NCI-H1417 treated with DMSO at 0.1 percent for 48 hours (cell line): ENCODE measurements at places on chromosomes 13 and 19.

- no peak for DNase-seq
Observed at GRCh38 chr13:110239280-110240125, 67.5 kb downstream of the COL4A1 start.

- no peak for DNase-seq
Observed at GRCh38 chr13:29924482-29925350, 74.3 kb upstream of the UBL3 start.

DNA sequence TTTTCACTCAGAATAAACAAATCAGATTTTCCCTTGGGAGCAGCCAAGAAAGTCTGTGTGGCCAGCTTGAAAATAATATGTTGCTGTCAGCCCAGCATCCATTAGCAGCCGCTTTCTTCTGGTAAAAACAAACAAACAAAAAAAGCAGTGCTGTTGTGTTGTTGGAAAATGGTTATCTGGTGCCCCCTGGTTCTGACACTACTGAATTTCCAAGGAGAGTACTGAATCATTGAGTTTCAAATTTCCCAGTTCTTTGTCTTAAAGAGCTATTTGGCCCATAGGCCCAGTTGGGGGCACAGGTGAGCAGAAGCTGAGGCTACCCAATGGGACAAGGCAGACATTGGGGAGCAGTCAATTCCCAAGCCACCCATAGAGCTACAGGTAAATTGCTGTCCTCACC is 995.9 kb downstream of the UQCRFS1 start:
- no peak for DNase-seq

DNA sequence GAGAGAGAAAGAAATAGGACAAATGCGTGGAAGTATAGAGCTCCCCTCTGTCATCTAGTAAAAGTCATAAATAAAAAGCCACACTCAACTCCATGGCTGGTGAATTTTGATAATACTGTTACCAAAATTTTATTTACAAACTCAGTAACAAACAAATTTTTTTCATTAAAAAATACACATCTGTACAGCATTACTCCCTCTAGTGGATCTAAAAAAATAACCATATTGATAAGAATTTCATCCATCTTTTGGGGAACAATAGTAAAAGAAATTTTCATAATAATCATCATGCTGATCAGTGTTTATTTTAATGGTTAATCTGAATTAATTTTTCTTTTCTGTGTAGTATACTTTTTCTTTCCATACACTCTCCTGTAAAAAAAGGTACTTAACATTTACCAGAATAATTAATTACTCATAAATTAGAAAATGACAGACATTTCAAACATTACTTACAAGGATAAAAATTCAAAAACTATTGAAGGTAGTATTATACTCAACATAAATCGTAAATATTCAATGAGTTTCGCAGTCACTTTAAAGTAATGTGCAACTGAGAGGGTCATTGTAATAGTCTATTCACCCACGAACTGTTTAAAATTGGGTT is 173.5 kb upstream of the LSM14A start:
- no peak for DNase-seq

DNA sequence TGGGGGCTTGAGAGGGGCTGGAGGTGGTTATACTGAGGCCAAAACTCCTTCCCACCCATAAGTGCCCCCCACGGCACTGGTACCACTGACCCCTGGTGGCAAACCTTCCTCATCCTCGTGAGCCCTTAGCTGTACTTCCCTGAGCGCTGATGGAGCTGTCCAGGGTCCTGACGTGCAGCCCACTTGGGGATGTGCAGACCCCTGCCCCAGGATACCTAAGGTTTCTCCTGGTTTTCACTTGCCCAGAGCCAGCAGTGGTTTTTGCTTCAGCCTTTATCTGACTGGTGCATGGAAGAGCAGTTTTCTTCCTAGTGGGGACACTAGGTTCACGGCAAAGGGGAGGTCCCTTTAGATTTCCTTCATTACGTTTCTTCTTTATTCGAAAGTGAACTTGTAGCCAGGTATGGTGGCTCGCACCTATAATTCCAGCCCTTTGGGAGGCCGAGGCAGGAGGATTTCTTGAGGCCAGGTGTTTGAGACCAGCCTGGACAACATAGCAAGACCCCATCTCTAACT is 28.7 kb upstream of the KCTD15 start:
- DNase-seq, result no peak

DNA sequence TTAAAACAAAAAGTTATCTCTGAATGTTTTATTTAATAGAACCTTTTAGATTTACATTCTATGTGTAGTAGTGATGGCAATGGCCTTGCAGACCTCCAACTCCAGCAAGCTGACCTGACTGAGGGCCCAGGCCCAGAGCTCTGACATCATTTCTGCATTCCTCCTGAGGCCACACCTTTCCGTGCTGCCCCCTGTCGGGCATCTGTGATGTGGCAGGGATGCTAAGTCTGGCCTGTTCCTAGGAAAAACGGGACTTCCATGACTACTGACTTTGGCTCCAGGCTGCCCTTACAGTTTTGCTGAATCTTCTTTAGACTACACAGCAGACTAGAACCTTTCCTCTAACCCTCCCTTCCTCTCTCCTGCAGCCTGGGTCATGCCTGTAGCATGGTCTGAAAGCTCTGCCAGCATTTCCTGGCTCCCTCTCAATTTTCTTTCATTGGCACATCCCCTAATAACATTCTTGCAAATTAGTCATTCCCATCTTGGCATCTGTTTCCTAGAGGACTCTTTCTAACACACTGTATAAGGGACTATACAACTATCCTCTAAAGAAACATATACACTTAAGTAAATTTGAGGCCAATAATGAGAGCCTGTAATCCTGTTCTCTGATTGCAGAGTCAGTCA is 249.1 kb downstream of the GPC5 start:
- DNase-seq, result no peak
